Left ventricle myocardium superior (tissue), 1 donor: ENCODE measurements at places on chromosomes 6 and 20.

GRCh38 chr6:43702534-43703440, 15.2 kb upstream of the MRPS18A start:
- DNase-seq, result peak; percentile 94

GRCh38 chr20:57432862-57433491, 41.8 kb downstream of the RBM38 start:
- peak; percentile 75 for DNase-seq

DNA sequence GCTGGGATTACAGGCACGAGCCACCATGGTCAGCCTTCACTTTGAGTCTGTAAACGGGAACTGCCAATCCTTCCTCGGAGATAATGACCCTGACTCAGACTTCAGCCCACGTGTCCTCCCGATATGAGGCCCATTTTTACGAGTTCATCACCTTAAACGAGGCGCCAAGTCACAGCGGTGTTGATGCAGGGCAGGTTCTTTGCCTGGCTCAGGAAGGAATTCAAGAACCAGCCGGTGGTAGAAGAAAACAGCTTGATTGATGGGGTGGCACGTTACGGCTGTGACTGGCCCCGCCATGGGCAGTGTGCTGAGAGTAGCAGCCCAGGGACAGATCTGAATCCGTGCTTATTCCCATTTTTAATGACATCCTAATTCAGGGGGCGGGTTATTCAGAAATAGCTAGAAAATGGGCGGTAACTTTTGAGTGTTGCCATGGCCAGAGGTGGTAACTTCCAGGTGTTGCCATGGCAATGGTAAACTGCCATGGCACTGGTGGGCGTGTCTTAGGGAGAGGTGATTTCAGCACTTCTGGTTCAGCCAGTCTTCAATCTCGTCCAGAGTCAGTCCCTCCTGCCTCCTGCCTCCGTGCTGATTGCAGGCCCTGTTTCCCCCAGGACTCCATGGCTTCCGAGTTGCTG, 9.1 kb upstream of the MAP1LC3A start:
- no peak for DNase-seq

DNA sequence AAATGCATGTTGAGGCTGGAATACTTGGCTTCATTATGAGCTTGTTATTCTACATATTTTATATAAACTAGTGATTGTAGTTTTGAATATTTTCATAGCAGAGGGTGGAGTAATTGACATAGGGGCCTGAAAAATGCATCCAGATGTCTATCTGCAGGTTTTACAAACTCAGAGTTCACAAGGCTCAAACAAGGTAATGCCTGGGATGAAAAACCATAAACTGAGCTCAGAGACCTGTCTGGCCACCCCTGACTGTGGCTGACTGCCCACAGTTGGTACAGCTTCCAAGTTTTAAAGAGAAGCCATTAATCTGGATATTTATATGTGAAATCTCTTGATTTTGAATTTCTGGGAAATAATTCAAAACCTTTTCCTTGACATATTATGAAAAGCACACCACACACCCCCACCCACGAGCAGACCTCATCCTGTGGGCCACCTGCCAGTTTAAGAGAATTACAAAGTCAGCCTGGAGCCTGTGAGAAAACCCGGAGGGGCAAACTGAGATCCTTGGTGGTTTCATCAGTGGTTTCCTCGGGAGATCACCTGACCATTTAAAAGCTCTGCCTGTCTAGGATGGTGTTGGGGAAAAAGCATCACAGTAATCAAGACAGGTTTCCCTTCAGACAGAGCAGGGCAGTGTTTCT, 230.1 kb downstream of the SAMD5 start:
- no peak for DNase-seq

GRCh38 chr6:2952557-2953095, 18.7 kb downstream of the SERPINB6 start:
- DNase-seq, result peak; percentile 86

DNA sequence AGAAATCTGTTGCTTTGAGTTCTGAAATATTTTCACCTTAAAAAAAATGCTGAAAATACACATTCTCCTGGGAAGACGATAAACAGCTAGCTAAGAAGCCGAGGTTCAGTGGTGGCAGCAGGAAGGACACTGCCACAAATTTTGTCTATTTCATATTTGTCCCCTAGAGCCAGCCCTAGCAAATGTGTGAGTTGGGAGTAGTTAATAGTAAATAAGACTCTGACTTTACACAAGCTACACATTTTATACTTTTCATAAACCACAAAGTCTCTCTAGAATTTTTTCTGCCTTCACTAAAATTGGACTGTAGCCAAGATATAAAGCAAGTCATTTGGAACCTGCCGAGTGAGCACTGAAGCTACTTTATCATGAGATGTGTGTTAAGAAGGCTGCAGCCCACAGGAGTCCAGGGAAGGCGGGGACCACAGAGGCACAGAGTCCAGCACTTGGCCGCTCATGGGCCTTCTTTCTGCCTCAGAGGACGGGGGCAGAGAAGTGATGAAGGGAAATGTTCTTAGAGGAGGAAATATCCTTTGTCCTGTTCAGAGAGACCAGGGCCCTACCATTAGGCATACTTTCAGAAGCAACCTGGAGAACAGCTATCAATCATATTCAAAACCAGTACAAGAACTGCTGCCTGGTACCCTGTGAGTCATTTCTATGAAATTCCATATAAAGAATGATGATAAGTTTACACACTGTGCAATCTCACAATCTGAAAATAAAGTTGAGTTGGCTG, 241.7 kb upstream of the TAB2 start:
- DNase-seq, result no peak
